ENCODE measurements at places on chromosomes 5 and 9.

DNA sequence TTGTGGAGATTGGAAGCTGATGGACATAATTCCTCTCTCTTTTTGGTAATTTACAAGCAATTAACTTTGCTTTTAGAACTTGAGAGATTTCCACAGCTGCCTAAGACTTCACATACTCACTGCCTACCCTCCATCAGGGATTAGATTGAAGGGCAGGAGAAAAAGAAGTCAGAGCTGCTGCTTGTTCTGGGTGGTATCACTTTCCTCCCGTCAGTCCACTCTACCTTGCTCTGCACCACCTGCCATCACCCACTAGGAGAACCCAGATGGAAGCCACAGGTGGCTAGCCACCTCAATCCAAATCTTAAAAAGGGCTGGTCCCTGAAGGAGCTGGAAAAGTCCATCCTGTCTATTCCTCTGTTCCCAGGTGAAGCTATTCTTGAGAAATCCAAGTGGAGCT is 10.5 kb downstream of the IRF1 start:
- peak; percentile 39 for DNase-seq

DNA sequence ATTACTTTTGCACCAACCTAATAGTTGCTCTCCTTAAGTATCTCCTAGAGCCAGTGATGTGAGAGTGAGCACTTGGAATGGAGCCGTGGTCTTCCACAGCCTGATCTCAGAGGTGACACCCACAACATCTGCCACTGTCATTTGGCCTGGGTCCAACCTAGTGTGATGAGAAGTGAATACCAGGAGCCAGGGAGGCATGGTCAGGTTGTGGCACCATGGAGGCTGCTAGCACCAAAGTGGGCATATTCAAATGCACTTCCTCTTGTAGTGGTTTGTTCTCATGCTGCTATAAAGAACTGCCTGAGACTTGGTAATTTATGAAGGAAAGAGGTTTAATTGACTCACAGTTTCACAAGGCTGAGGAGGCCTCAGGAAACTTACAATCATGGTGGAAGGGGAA is 22.6 kb upstream of the CEP72 start:
- DNase-seq: no peak

DNA sequence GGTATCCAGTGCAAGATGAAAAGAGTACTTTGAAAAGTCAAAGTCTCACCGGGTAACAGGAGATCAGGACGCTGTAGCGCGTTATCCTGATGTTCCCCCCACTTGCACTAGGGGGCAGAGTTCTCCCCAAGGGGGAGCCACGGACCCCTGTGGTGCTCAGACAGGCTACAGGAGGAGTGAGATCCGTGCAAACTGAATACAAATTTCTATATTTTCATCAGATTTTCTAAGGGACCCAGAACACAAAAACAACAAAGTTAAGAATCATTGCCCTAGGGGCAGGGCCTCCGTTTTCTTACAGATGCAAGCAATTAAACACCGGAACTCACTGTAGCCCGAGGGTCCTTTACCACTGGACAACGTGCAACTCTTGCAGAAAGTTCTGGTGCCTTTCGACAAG is 2.0 kb downstream of the MYO10 start:
- no peak for DNase-seq

GRCh38 chr9:82560457-82560904 is 502.5 kb downstream of the RASEF start:
- DNase-seq: no peak

GRCh38 chr5:16529306-16529705 is 63.7 kb upstream of the ZNF622 start:
- no peak for DNase-seq

DNA sequence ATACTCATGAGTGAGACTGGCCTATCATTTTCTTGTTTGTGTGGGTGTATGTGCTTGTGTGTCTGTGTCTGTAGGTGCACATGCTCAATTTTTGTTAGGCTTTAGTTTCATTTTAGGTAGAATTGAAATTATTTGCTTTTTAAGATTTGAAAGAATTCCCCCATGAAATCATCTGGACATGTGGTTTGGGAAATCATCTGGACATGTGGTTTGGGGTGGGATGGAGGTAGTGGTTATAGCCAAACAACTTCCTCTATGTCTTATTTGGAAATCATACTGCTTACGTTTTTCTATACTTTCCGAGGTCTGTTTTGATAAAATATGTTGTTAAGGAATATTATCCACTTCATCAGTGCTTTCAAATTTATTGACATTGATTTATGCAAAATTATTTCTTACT is 485.4 kb upstream of the CLINT1 start:
- DNase-seq: no peak

- no peak for DNase-seq
These were observed 56.8 kb upstream of the TBCA start for GRCh38 chr5:77832938-77833337.

- peak; percentile 74 for DNase-seq
These were observed at the start of gene ERBIN for GRCh38 chr5:65926276-65926783. ERBIN (plus strand) TSS chr5:65926575; CDS start chr5:65992719, 66,144 bp downstream.

DNA sequence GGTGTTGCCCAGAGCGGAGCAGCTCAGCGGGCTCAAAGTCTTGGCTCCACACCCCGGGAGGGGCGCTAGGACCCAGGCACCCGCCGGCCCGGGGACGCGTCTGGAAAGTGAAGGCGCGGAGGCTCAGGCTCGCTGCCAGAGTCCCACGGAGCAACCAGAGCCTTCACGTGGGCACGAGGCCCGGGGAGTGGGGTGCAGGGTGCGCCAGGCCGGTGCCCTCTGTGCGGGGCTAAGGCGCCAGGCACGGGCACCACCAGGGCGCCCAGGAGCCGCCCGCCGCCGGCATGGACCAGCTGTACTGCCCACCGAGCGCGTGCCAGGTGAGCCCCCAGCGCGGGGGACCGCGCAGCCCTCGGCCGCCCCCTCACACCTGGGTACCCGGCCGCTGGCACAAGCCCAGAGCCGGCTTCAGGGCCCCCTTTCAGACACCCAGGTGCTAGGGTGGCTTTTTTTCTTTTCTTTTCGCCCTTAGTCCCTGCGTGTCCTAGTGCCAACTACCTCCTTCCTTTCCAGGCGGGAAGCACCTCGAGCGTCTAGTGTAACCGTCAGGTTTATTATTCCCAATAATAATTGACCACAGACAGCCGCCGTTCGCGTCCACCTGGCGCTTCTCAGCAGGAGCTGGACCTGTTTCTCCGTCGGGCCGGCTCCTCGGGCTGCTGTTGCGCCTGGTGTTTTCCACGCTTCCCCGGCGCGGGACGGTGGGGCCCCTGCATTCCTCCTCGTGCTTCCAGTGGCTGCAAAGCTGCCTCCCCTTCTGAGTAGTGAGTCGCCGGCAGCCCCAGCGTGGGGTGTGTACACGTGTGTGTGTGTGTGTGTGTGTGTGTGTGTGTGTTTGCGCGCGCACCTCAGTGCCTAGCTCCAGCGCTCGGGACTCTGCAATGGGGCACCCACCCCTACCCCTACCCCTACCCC is 30.1 kb upstream of the PDE8B start:
- no peak for DNase-seq

DNA sequence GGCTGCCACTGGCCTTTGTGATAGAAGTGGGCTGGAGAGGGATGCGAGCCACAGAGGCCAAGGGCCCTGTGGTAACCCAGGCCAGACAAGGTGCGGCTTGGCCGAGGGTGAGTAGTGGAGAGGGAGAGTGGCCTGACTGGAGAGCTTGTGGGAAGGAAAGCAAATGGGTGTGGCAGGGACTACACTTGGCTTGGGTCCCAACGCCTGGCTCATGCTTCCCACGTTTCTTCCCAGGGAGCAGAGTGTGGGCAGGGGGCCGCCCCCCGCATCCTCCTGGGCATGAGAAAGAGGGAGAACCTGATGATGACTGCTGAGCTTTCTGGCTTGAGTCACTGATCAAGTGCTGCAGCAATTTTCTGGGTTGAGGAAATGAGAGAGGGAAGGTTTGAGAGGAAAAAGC is 95.7 kb downstream of the ANKH start:
- DNase-seq: no peak

DNA sequence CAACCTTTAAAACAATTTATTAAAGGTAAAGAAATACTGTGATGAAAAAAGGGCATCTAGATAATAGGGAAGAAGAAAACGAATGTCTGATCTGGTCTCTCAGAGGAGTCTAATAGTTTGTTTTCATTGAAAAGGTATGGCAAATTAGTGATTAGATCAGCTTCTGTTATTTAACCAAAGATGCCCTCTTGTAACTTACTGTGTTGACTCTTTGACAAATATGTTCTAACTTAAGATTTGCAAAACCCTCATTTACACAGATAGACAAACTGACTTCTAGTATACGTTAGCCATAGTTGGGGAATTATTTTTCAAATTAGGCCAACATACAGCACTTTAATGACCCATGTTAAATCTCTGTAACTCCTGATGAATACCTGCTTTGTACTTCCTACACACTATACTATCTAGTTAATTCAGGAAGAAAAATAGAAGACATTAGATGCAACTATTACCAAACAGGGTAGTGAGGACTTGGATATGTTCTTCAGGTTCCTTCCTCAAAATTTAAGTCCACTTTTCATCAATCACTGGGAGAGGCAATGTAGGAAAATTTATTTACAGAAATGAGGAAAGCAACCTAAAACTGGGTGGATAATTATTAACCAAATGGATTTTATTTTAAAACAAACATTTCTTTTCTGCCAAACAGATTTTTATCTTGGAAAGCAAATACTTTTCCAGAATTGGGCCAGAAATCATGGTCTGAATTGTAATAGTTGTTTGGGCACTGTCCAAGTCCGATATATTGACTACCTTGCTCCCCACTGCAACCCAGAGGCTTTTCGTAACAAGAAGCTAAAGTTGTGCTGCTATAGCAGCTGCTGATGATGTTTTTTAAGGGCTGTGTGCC is 66.4 kb upstream of the PPP2R2B start:
- no peak for DNase-seq

DNA sequence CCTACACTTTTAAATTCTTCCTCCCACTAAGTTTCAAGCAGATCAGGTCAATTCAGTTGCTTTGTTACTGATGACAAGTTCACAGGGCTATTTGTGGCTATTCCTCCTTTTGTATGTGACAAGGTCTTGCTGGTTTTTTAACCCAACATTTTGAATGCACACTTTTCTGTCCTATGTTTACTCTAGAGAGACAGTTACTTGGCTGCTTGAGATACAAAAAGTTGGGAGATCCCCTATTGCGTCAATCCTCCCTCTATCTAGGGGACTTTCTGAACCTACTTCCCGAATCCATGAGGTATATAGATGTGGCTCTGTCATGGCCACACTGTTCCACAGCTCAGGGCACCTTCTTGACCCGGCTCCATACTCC is 386.7 kb downstream of the NTRK2 start:
- DNase-seq: no peak

DNA sequence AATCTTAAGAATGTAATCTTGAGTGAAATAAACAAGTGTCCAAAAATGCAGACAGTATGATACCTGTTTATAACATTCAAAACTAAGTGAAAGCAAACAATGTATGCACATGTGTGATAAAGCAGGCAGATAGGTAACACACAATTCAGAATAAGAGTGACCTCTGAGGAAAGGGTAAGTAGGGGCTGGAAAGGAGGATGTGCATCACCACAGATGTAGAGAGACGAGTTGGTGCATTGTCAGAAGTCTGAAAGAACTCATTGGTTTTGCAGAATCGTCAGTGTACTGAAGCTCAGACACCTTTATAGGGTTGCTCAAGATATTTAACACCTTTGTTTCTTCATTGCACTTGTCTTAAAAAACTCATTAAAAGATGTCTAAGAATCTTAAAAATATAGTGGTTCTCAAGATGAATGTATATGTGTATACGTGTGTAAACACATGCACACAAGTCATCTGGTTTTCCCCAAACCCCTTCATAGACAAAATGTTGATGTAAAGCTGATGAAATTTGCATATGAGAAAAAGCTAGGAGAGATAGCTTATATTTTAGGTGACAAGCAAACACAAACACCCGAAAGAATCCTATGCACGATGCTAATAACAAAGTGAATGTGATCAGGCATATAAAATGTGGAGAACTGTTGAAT is 197.6 kb upstream of the MEF2C start:
- no peak for DNase-seq

DNA sequence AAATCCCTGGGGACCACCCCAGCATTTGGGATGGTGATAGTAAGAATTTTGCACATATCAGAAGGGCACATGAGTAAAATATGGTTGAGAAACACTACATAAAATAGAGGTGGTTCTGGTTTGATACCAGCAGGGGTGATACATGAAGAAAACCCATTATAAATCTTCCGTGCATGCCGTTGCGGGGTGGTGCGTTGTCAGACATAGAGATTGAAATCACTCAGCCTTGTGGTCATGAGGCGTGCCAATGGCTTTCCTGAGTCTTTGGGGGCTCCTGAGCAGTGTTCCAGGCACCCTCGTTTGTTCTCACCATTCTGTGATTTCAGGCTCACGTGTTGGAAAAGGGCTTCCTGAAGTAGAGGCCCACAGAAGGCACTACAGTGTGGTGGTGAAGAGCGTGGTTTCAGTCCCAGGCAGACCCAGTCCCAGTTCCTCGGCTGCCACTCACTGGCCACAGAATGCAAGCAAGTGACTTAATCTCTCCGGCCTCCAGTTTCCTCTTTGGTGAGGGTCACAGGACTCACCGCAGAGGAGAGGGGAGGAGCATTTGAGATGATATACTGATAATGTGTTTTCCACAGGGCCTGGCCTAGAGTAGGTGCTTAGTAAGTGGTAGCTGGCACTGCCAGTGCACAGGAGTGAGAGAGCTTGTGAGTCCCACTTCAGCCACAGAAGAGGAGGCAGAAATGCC is 20.5 kb upstream of the GLRX start:
- DNase-seq: peak; percentile 69

DNA sequence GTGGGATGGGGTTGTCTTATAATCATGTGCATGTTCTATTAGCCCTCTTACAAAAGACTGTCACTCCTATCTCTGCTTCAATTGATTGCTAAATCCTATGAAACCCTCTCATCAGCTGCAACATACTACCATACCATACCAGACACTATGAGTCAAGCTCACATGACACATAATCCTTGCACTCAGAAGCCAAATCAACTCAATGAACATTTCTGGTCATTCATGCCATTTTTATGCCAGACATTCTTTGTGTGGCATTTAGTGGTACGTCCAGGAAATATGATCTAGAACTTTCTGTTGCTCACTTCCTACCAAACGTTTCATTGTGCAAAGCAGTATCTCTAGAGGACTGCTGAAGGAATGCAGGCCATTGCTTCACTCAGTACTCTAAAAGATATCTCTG is 159.2 kb upstream of the GNA14 start:
- no peak for DNase-seq

DNA sequence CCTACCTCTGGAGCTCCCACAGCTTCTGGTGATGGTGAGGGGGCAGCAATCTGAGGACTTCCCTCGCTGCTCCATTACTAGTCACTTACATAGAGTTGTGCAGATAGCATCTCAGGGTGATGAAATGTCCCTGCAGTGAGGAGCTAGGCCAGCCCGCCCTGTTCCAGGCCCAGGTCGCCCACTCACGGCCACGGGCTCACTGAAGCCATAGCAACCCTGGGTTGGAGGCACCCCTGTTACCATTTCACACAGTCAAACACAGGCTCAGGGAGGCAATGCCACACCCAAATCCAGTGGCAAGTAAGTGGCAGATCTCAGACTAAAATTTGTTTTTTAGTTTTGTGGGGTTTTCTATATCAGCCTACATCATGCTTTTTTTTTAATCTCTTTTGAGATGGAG is 19.6 kb downstream of the SH2D3C start:
- DNase-seq: no peak

- DNase-seq: no peak
These were observed 148.0 kb downstream of the RORB start for GRCh38 chr9:74645007-74645639.
